Stimulated activated CD8-positive, alpha-beta memory T cell treated with anti-CD3 and anti-CD28 coated beads, Interleukin-4, amount 100 ng/mL, for 48 hours (primary cell): ENCODE measurements at places on chromosomes 2 and 18.

DNA sequence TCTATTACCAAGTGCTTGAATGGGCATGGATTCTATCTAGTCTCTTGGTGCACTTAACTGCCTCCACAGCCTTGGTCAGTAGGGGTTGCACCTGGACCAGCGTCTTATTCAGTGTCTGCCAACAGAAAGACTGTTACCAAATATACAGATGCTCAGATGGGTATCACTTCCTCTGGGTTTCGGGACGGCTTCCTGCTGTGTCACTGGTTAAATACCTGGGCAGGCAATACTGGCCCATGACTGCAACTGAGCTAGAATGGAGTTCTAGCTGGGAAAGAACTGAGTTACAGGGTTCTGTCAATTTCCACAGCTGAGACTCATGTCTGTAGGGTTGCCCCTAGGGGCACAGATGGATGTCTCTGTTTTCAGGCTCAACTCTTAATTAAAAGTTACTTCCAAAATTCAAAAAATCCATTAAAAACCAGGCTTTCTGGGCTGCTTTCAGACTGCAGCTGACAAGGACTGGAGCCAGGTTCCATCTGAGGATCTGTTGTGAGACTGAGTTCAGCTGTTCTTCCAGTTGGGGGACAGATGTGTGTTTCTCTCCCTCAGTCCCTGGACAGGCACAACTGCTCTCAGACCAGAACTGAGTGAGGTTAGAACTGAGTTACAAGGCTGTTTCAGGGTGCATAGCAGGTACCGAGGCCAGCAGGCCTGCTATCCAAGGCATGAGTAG is 789.6 kb upstream of the SLC8A1 start:
- DNase-seq = no peak

GRCh38 chr2:61167579-61167978 is 5.6 kb downstream of the C2orf74 start:
- no peak for DNase-seq

DNA sequence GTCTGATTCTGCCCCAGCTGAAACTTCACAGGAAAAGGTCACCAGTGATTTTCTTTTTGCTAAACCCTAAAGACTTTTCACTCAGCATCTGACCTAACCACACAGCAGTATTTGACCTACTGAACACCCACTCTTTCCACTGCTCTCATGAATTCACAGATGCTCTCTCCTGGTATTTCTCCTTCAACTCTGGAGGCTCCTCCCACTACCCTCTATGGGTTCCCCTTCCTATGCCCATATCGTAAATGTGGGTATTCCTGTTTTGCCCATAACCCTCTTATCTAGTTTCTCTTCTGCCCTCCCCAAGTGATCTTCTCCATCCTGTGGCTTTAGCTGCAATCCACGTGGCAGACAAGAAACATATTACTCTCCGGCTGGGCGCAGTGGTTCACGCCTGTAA is 7.6 kb downstream of the PLEKHM3 start:
- peak; percentile 40 for DNase-seq

- no peak for DNase-seq
Measured at GRCh38 chr2:109685453-109685852, 71.3 kb downstream of the SOWAHC start.

DNA sequence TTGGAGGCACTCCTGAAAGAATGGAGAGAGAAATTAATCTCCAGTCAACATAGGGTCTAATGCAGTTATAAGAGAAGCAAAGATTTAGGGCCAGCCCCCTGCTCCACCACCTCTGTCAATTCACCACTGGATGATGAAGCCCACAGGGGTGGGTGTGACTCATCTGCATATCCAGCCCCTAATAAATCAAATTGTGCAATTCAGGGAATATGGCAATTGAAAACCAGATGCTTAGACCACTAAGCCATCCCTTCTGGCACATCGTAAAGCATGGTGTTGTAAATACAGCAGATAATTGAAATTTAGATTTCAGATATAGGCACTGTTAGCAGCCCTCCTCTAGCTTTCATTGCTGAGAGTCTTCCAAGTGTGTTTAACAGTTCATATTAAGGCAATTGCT is 541.4 kb downstream of the PARD3B start:
- no peak for DNase-seq

- no peak for DNase-seq
Measured at GRCh38 chr2:223487214-223487846, 114.8 kb downstream of the SCG2 start.

- DNase-seq = peak; percentile 88
Measured at GRCh38 chr2:26184555-26185303, 11.8 kb downstream of the GAREM2 start.

GRCh38 chr2:150809103-150809502 is 321.6 kb upstream of the RND3 start:
- no peak for DNase-seq

DNA sequence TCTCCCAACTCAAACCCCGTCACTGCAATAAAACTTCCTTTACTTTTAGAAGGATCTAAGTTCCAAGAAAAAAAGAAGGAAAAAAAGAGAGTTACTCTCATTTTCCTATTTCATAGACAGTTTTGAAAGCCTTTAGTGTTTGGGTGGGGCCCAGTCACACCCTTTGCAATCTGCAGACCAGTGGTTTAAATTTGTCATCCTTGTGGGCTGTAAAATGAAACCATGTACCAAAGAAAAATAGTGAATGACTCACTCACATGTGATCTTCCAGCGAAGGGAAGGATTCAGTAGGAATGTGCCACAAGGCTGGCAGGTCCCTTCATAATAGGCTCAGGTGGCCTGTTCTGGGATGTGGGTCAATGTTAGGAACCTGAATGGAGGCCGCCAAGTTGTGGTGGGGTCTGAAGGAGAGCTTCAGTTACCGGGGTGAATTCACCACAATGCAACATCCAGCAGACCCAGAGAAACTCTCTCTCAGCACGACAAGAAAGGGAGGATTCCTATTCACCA is 28.3 kb downstream of the ANXA4 start:
- DNase-seq = peak; percentile 47

DNA sequence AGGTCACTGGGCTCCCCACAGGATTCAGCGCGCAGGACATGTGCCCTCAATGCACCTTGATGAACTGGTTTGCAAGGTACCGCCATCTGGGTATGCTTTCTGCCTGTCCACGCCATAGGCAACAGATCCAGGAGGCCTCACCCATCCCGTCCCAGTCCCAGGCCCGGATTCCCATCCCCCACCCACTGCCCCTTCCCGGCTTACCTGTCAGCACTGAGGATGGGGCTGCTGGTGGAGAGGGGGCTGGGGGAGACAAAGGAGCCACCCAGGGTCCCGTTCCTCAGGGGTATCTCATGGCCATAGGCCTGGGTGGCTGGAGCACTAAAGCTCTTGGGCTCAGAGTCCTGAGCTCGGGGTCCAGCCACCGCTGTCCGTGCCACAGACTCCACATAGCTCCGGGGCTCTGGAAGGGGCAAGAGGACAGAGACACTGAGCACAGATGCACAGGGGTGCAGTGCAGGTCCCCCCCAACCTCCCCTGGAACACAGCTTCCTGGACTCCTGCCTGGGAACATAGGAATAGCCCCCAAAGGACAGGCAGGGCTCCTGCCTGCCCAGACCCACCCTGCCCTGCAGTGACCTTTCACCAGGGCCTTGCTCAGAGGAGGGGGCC is 181.2 kb downstream of the TNS1 start:
- no peak for DNase-seq

GRCh38 chr18:49081511-49082155 is 130.9 kb upstream of the SMAD7 start:
- DNase-seq = no peak

- DNase-seq = no peak
Measured at GRCh38 chr18:57624988-57625387, 3.4 kb upstream of the NARS1 start.

- no peak for DNase-seq
Measured at GRCh38 chr2:104863146-104863467, 9.2 kb downstream of the POU3F3 start.

DNA sequence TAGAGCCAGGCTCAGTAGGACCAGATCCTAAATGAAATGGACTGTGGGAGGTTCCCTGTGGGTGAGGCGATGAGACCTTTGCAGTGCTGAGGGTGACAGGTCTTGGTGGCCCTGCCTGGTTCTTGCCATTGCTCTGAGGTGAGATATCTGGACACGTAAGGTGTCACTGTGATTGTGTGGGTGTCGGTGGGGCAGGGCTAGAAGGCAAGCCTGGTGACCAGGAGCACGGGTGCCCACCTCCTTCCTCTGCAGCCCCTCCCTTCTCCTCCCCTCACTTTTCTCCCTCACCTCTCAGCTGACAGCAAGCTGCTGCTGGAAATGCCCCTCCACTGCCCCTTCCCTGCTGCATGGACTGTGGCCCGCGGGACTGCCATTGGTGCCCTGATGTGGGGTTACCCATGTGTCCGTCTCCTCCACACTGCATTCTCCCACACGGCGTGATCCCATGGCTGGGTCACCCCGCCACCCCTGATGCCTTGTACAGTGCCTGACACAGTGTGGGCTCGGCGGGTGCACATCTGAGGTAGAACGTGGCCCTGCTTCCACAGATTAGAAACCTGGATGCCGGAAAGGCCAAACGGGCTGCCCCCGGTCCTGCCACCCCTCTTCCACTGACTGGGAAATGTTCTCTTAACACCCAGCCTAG is 55.6 kb upstream of the FOSL2 start:
- DNase-seq = no peak

DNA sequence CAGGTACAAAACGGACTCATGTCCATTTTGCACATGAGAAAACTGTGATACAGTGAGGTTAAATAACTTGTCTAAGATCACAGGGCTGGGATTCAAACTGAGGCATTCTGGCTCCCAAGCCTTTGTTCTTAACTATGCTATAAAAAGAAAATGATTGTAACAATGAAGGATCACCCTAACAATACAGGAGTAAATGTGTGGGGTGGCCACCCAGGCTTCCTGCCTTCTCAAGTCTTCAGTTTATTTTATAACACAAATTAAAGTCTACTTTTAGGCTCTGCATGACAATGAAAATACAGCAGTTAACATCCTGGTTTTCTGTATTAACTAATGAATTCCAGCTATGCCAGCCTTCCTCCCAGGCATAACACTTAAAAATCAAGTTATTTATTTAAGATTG is 7.6 kb downstream of the WDFY1 start:
- DNase-seq = no peak

DNA sequence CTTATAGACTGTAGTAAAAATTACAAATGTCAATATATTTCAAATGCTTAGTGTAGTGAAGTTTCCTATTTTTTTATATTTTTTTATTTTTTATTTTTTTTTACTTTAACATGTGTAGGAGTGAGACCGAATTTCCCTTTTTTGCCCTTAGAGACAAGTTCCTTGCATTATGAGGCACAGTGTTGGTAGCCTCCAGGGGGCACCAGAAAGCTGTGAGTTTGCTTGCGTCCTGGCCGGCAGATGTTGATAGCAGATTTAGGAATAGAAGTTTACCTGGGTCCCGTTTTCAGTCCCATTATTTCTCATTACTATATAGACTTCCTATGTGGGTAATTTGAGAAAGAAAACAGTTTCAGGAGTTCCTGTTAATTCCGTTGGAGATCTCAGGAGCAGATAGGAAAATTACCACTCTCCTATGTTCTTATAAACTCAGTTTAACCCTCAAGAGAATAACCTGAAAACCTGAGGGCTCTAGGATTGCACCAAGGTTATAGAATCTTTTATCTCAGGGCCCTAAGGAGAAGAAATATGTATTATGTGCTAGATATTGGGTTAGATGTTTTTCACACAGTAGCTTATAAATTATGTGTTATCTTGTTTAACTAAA is 157.5 kb upstream of the SESTD1 start:
- DNase-seq = peak; percentile 71

DNA sequence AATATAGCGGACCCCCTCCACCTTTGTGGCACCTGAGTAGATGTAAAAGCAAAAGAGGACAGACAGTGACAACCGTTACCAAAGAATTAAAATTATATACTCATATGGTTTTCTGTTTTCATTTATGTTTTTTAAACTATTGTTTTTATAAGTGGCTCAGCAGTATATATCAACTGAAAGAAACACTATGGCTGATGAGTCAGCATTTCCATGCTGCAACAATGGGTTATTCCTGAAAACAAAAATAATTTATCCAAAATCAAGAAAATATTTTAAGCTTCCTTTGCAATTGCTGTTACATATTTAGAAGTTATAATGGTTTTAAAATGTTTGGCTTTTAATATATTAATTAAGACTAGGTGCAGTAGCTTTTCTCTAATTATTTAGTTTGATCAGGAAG is 17.7 kb downstream of the MRPS9 start:
- DNase-seq = no peak

DNA sequence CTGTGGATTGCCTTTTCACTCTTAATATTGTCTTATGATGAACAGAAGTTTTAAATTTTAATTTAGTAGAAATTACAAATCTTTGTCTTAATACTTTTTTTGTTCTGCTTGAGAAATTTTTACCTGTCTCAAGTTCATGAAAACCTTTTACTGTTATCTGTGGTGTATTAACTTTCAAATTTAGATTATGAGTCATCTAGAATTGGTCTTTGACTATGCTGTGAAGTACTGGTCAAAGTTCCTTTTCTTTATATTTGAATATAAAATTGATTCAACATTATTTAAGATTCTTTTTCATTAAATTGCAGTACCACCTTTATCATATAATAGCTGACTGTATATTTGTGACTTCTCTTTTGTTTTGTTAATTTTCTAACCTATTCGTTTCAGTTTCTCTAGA is 1385.5 kb upstream of the ZEB2 start:
- DNase-seq = no peak

GRCh38 chr2:239440511-239440959 is 39.7 kb upstream of the HDAC4 start:
- no peak for DNase-seq

- DNase-seq = no peak
Measured at GRCh38 chr2:238225121-238225520, 14.7 kb downstream of the HES6 start.

- DNase-seq = no peak
Measured at GRCh38 chr18:72444798-72445155, 99.4 kb downstream of the CBLN2 start.

GRCh38 chr2:95289253-95289652 is 7.9 kb upstream of the KCNIP3 start:
- DNase-seq = no peak

GRCh38 chr18:332721-333510 is 65.1 kb upstream of the THOC1 start:
- DNase-seq = no peak

DNA sequence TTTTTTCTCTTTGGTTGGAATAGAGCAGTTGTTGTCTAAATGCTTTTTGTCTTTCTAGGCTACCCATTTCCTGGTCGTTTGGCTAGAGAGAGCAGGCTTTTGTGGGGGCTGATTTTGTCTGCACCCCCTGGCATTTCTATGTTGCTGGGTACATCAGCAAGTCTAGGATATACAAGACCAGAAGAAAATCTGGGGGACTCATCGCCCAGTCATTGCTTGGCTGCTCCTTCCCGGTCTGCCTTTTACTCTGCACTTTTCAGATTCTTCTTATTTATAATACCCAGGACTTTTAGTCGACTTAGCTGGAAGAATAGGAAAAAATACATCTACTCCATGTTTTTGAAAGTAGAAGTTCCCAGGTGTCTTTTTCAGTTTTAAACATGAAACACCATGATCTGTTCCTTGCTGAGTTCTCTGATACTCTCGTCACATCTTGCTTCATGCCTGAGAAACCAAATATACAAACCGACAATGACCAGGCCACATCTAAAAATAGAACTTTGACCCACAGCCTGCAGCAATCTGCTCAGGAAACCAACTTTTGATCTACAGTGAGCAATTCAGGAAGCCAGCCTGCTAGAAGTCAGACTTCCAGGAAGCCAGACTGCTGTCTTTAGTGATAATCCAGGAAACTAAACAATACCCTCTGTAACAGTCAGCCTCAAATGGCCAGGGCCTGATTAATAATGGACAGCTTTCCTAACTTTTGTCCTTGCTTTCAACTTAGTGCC is 163.8 kb upstream of the MEX3C start:
- no peak for DNase-seq

- DNase-seq = no peak
Measured at GRCh38 chr2:149420053-149420963, 89.9 kb downstream of the LYPD6 start.
